ENCODE measurements at places on chromosomes 13 and 19.

DNA sequence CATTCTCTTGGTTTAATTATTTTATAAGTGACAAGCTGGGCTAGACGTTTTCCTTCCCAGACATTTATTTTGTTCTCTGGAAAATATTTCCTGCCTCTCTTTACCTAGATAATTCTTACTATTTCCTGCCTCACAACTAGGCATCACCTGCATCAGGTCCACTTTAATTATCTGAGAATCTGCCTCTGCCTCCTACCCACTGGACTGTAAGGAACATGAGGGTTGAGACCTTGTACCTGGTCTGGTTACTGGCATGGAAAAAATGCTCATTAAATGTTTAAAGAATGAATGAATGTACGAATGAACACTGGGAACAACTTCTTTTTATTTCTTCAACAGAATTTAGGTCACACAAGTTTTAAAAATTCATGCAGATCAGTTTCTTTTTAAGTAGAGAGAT, 13.4 kb upstream of the METTL21C start:
- no peak for DNase-seq

DNA sequence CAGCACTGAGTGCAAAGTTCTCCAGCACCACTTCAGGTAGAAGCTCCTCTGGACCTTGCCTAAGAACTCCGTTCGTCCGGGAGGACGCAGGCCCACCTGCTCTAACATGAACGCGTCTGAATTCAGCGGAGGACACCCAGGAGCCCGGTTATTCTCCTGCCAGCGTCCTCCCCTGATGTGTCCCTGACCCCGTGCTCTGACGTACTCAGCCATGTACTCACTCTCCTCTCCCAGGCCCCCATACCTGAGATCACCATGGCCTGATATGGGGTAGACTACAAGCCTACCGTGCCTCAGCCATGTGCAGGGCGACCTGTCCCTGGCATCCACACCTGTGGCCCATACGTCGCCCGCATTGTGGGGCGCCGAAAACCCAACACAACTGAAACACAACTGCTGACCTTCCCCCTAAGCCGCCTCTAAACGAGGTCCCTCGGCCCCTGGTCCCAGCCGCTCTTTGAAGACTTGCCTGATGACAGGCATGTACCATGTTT, 744 bp upstream of the ZNF584 start:
- DNase-seq: no peak

DNA sequence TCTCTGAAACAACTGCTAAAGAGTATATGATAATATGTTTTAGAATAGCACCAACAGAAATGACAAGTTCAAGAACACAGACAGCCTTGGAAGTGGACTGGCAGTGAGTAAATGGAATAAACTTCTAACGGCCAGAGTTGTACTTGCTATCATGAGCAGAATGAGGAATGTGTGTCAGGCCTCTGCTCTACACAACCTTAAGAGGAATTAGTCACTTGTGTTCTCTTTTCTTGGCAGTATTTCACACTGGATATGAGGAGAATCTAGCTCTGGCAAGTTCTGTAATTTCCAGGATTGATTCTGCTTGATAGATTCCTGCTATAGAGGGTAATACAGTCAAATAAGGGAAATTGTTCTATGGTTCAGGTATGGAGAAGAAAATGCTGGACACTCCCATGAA, 757.3 kb downstream of the EFNB2 start:
- peak; percentile 58 for DNase-seq

DNA sequence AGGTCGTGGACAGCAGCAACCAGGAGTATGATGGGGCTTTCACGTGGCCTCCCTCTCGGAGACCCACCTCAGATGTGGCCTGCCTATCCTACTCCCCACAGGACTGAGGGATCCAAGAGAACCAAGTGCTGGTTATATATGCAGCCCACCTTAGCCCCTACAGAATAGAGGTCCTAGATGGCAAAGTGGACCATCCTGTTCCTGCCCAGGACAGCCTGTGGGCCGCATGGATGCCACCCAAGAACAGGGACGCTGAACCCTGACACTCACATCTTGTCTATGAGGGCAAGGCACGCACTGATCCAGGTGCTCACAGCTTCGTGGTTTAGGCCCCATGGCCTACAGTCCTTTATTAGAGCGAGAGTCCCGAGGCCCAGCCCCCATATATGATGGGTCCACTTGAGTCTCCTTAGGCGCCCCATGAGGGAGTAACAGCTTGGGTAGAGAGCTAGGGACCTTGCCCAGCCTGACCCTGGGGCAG, 1.5 kb upstream of the SLC27A5 start:
- DNase-seq: no peak

DNA sequence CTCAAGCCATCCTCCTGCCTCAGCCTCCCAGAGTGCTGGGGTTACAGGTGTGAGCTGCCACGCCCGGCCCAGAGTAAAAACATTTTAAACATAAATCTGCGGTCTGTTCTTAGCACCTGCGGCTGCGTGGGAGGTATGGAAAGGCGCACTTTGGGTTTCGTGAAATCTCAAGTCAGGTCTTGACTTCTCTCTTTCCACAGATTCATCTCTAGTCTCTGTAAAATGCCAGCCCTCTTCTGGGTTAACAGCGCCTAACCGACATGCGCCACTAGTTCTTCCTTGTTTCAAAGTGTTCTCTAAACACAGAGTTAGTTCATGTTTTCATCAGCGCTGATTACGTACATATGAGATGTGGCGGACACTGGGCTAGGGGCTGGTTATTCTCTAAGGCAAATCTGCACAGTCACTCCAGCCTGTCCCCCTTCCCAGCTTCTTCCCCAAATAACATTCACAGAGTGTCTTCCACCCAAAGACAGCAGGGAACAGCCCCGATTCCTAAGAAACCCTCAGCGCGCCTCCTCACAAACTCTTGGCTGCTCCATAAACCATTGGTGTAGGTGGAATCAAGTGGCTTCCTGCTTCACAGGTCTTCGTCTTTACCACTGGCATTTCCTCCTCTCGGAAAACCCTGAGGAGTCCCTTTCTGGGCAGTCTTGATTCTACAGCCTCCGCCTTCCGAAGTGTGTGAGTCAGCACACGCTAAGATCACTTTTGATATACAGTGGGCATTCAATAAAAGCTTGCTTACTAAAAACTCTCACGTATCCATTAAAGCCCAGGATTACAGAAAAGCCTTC, 1.4 kb downstream of the PARP4 start:
- peak; percentile 83 for DNase-seq

GRCh38 chr13:26742691-26743358, 17.8 kb downstream of the GPR12 start:
- no peak for DNase-seq

- DNase-seq: no peak
These were observed 6.6 kb downstream of the SLITRK5 start for GRCh38 chr13:87677496-87678371.

- no peak for DNase-seq
These were observed 84.0 kb upstream of the MTIF3 start for GRCh38 chr13:27534108-27534980.

GRCh38 chr13:24146961-24147569, 13.5 kb upstream of the SPATA13 start:
- DNase-seq: no peak

GRCh38 chr13:51148223-51148951, 37.3 kb upstream of the C13orf42 start:
- no peak for DNase-seq

DNA sequence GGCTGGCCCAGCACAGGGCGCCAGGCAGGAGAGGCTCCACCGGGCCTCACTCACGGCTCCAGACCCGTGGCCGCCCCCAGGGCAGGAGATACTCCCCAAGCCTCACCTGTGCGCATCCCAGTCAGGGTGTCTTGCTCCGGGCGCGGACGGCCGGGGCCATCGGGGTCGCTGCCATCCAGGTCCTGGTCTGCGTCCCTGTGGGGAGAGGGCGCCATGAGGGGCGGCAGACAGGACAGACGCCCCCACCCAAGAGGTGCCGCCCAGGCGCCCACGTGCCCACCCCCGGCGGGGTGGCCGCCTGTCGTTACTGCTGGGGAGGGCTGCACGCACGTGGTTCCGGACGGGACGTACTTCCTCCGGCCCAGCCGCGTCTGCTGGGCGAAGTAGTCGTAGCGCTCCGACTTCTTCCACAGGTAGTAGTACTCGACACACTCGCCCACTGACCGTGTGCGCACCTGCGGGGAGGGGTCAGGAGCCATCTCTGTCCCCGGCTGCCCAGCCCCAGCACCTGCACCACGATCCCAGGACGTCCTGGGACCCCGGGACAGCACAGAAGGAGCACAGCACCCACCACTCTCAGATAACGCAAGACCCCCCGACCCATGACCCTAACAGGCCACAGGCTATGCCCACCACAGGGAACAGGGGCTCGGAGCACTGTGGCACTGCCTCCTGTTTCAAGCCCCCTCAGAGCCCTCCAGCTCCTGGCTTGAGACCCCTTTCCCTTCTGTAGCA, 17.4 kb upstream of the PLPP2 start:
- no peak for DNase-seq

- DNase-seq: no peak
These were observed 22.7 kb downstream of the BTBD2 start for GRCh38 chr19:1992759-1993260.

DNA sequence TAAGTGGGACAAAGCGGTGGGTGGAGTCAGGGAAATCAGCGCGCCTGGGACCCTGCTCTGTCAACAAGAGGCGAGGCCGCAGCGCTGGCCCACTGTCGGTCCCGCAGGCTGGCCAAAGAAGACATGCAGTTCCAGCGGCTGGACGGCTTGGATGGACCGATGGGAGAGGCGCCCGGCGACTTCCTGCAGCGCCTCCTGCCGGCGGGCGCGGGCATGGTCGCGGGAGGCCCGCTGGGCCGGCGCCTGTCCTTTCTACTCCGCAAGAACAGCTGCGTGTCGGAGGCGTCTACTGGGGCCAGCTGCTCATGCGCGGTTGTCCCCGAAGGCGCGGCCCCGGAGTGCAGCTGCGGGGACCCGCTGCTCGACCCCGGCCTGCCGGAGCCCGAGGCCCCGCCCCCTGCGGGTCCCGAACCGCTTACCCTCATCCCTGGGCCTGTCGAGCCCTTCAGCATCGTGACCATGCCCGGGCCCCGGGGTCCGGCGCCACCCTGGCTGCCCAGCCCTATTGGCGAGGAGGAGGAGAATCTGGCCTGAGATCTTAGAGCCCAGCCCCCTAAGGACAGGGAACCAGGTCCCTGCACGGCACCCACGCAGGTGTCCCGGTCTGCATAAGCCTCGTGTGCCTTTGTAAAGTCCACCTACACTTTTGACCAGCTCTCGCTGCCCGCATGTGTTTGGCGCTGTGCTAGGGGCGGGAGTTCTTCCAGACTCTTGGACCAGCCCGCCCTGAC, 6.1 kb downstream of the BEST2 start:
- peak; percentile 59 for DNase-seq

DNA sequence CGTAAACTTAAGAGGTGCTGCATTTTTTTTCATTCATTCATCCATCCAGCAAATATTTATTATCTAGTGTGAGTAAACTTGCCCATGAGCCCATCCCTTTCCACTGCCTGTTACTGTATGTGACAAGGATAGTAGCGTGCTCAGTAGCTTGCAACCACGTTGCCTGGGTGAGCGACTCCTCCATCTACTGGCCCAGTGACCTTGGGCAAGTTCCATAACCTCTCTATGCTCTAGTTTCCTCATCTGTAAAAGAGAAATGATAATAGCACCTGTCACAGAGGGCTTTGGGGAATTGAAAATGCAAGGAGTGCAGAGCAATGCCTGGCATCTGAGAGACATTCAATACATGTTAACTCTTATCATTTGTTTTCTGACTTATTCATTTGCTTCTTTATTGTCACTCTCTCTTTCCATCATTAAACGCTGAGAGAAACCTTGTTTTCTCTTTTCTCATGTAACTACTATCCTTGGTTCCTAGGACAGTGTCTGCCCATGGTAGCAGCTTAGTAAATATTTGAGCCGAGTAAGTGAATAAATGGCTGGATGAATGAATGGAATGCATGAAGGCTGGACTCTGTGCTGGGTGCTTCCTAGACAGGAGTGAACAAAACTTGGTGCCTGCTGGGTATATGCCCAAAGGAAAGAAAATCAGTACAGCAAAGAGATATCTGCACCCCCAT, 19.9 kb downstream of the LRCH1 start:
- no peak for DNase-seq

DNA sequence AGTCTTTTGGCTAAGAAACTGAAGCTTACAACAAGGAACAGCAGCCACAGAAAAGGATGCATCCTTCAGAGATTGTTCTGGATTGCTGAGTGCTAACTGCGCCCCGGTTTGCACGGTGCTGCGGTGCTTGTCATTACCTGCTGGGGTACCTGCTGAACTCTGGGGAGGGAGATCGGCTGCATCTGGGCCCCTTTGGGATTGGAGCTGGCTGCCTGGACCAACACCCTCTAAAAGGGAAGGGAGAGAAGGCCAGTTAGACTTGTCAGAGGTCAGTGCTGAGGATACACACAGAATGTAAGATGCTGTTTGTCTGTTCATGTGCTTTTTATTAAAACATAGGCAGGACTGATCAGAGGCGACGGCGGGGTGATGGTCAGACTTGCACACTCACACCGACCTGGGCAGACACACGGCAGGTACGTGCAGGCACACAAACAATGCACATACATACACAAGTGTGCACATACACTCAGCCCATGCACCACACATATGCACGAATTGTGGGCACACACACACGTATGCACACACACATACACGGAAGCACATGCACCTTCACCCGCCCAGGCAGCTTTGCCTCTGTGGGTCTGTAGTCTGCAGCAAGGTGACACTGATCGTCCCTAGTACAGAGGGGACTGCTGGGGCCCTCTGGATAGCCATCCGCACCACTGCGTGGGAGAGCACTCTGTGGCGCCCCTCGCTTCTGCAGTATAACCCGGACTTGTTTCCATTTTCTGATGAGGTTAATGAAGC, 66.1 kb downstream of the RFX2 start:
- no peak for DNase-seq

GRCh38 chr13:77918391-77919245, at the start of gene EDNRB:
TSS of gene EDNRB (minus strand) at chr13:77918831. CDS start at chr13:77918573, 258 bp downstream.
- peak; percentile 14 for DNase-seq

DNA sequence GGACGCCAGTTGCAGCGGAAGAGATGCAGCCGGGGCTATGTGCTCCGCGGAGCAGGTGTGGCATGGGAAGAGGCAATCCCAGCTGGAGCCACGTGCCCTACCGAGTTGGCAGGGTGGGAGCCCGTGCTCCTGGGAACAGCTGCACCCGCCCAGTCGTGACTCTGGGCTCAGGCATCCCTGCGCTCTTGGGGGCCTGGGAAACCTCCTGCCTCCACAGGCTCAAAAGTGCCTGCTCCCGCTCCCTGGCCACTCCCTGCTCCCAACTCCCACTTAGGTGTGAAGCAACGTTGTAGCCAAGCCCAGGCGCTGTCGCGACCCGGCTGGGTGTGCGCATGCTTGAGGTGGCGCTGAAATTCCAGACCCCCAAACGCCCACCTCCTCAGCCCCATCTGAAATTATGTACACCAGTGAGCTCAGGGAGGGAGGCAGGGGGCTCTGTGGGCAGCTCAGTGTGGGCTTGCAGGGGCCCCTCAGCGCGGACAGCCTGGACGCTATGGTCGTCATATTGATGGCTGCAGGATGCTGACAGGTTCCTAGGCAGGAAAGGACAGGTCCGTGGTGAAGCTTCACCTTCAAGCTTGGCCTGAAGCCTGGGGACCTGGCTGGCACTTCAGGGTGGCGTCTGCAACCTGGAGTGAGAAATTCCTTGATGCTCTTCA, 429.9 kb downstream of the SLITRK1 start:
- DNase-seq: no peak
